ENCODE measurements at places on chromosomes 5 and 9. TPM values are rescaled to one million over a fixed set of nuclear protein-coding genes. Genes with fewer than 3 reads are reported as not detected.

RLN1 gene
- not detected for total RNA-seq

FOXD4L5 gene
- not detected for total RNA-seq

PCAT7 gene
- not detected for total RNA-seq

PKN3 gene
- total RNA-seq = 1.9 TPM

LRRTM2 gene
- 0.25 TPM for total RNA-seq

GPR151 gene
- not detected for total RNA-seq

FBXO10 gene
- total RNA-seq = 7.8 TPM

SOX30 gene
- total RNA-seq = 0.10 TPM

DNA sequence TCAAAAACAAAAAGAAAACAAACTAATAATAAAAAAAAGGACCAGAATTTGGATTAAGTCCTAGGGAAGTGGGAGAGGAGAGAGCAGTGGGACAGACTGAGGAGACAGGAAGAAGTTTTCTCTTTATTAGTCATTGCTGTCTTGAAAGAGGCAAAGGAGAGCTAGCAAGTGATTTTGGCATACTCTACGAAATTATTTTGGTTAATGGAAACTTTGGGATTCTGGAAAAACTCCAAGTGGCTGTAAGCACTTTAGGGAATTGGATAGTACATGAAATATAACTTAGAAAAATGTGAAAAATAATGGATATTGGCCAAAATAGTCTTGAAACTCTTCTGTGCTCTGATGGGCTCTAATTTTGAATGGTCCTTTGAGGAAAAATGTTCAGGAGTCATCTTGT lies 1641.8 kb upstream of the WWC1 start:
- H3K27ac ChIP-seq = no peak overlapping the region
- H3K4me3 ChIP-seq = no peak overlapping the region
- no peaks in the 10 kb centered on the region for H3K27me3 ChIP-seq
- no peaks in the 10 kb centered on the region for H3K4me1 ChIP-seq

DNA sequence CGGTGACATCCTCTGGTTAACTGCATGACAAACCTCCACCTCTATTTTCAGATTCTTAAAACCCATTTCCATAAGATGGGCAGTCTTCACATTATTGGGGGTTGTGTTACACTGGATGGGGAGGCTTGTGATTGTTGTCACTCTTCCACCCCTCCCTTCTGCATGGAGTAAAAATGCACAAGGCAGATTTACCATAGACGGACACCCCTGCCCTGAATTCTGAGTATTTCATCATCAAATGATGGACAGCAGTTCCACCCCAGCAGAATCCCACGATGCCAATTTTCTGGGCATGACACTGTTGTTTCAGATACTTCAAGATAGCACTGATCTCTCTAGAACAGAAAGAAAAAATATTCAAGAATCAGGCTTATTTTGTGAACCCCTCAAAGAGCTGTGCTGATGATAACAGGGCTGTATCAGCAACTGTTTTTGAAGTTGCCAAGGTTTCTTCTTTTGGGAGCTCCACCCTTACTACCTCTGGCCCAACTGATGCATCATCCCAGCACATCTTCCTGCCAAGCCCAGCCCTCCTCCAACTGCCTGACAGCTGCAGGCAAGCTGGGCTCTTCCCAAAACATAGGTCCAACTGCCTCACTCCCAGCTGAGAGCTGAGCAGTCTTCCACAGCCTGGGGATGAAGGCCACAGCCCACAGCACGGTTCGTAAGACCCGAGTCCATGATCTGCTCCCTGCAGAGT lies 21.4 kb downstream of the CMBL start:
- H3K27ac ChIP-seq = peak overlapping the region; percentile 27
- peak; percentile 32 for DNase-seq
- peaks cover 30% of the 10 kb centered on the region for H3K4me1 ChIP-seq
- no peak overlapping the region for H3K4me3 ChIP-seq
- peaks cover 3% of the 10 kb centered on the region for H3K27me3 ChIP-seq

- peaks cover 27% of the 10 kb centered on the region for H3K4me1 ChIP-seq
- no peak for DNase-seq
- H3K27me3 ChIP-seq = peaks cover 5% of the 10 kb centered on the region
Measured at GRCh38 chr5:177601126-177601525, 1.2 kb downstream of the B4GALT7 start.

DNA sequence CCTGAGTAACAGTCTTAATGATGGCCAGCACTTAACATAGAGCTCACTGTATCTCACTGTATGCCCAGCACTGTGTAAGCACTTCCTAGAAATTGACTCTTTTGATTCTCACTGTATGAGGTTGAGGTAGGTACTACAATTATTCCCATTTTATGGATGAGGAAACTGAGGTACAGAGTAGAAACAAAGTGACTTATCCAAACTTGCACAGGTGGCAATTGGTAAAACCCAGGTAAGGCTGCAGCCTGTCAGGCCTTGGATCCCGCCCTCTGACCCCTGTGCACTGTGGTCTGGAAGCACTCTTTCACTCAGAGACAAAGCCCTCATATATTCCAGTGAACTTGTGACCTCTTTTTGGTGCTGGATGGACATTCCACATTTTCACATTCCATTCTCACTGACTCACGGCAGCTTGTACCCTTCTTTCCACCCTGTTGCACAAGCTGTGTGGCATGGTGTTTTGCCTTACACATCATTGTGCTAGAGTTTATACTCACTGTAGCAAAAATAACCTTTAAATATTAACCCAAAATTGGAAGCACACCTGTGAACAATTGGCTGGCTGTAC lies 21.7 kb downstream of the ANKRD55 start:
- H3K27ac ChIP-seq = peak overlapping the region; percentile 58
- H3K4me3 ChIP-seq = peak overlapping the region; percentile 19
- peaks cover 11% of the 10 kb centered on the region for H3K36me3 ChIP-seq

DNA sequence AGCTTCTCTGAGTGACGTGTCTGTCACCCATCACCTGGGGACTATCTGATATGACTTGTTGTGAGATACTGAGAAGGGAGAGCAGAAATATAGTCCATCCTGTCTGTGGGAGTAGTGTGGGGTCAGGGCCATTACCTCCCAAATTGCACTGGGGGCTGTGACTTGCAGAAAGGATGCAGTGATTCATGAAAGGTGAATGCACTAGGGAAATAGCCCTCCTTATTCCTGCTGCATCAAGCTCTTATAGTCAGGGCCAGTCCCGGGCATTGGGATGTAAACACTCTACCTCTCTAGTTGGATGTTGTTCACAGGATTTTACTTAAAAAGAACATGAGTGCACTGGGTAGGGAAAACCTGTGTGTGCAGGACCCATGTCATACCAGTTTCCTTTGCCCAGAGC lies 124.8 kb downstream of the STK32A start:
- DNase-seq = no peak
- no peaks in the 10 kb centered on the region for H3K36me3 ChIP-seq
- H3K4me3 ChIP-seq = no peak overlapping the region
- H3K4me1 ChIP-seq = peaks cover 9% of the 10 kb centered on the region
- peaks cover 3% of the 10 kb centered on the region for H3K27me3 ChIP-seq
- H3K27ac ChIP-seq = no peak overlapping the region

DNA sequence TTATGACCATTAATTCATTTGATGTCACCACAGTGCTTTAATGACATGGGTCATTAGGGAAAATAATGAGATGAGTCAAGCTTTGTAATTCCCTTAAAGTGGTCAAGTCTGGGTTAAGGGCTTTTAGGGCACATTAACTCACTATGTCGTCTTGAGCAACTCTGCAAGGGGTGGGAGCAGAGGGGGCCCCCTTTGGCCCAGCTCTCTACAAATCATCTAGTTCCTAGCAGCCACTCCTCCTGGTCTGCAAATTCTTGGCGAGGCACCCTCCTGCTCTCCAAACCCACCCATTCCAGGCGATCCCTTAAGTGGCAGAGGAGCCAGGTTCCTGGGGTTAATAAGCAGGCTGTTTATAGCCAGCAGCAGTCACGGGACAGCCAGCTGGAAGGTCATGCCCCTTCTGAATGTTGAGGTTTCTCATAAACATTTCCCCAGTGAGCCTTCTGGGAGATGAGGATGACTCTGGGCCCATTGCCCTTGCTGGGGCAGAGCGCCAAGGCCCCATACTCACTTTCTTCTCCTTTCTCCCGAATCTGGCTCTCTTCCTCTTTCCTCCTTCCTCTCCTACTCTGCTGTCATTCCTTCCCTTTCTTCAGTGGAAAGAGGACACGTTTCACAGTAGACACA lies 14.3 kb upstream of the GPX3 start:
- peaks cover 19% of the 10 kb centered on the region for H3K4me1 ChIP-seq
- H3K4me3 ChIP-seq = no peak overlapping the region
- H3K27me3 ChIP-seq = peaks cover 20% of the 10 kb centered on the region
- H3K27ac ChIP-seq = no peak overlapping the region
- DNase-seq = peak; percentile 39
